ENCODE measurements at places on chromosomes 7 and 10. TPM values are rescaled to one million over a fixed set of nuclear protein-coding genes. Genes with fewer than 3 reads are reported as not detected.

RBM20 gene
- polyA plus RNA-seq, result not detected

CALCR gene
- not detected for polyA plus RNA-seq

TMEM72 gene
- not detected for polyA plus RNA-seq

PRSS2 gene
- not detected for polyA plus RNA-seq

SLC18A3 gene
- not detected for polyA plus RNA-seq

SLC16A12 gene
- not detected for polyA plus RNA-seq

DNA sequence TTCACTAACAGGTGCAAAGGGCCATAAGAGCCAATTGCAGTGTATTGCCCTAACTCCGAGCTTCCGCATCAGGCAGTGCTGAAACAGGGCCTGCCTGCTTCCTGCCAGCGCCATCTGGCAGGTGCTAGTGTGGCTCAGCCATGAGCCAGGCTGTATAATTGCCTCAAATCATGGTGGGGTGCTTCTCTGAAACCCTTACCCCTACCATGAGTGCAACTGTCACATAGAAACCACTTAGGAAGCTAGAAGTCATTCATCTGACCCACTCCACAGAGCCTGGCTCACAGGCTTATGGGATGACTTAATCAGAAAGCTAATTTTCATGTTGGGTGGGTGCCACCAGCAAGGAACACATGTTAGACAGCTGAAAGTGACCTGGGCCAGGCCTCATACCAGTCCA lies 133.3 kb upstream of the LAMB4 start:
- no peak for DNase-seq

- no peak for DNase-seq
Observed at GRCh38 chr10:123808906-123809305, 82.7 kb downstream of the CPXM2 start.

- DNase-seq, result no peak
Observed at GRCh38 chr10:38118072-38118807, 24.1 kb downstream of the ZNF37A start.

DNA sequence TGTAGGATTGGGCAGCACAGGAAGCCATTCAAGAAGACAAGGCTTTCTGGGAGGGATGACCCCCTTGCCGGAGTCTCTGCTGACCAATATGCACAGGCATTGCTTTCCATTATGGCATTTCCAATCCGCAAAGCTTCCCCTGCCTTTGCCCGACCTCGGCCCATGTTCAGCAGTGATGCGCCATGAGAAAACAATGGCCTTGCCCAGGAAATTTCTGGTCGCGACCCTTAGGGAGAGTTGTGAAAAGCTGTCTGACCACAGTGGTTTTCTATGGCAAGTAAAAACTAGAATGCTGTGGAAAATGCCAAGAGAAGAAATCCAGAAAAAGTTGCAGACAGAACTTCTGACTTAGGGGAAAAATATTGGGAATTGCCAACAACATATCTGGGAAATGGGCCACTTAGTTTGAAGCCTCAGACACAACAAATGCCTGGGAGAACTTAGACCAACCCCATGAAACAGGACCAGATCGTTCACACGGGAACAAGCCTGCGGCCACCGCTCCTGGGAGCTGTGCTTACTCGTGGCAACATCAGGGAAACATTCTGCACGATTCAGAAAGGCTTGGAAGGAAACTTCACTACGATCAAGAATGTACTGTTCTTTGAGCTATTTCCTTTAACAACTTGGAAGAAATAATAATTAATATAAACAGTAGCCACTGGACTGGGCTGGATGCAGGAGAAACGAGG lies 512.4 kb downstream of the TNS3 start:
- DNase-seq, result no peak

DNA sequence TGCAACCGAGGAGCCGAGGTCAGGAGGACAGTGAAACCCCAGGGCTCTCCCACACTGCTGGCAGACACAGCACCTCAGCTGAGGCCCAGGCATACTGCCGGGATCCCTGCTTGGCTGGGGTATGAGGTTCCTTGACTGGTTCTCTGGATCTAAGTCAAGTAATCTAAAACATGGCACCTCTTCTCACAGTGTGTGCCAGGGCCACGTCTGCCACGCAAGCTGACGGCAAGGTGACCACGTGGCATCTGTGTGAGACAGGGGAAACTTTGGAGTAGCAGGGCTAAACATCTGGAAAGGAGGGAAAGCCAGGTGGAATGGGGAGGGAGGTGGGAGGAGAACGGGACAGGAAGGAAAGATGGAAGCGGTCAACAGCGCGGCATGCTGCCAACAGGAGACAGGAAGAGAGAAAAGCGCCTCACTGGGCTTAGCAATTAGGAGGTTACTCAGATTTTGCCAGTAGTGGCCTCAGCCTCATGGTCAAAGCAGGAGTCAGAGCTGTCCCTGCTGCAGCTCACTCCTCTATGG lies 103.7 kb downstream of the CXCL12 start:
- no peak for DNase-seq

DNA sequence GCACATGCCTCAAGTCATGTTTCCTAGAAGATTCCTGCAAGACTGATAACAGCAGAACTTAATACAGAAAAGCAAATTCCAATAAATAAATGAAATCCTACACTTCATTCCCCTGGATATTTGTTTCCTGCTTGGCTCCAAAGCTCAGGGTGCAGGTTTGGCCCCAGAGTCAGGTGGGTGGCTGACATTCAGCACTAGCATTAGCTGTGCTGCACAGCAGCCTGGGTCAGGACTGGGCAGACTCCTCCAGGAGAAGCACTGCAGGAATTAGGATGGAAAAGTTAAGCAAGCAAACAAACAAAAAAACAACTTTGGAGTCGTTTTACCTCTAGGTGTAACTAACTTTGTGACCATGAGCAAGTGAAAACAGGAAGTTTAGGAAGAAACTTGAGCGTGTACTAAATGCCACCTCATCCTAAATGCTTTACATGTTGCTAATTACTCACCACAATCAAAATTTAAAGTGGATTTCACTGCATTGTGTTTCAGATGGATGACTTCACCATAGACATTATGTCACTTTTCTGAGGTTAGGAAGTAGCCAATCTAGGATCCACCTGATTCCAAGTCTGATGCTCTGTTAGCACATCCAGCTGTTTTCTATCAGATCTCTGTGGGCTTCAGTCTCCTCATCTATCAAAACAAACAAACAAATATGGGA lies 239.4 kb downstream of the C7orf25 start:
- DNase-seq, result no peak

- no peak for DNase-seq
Observed at GRCh38 chr7:1057416-1058291, 13.3 kb downstream of the GPR146 start.

DNA sequence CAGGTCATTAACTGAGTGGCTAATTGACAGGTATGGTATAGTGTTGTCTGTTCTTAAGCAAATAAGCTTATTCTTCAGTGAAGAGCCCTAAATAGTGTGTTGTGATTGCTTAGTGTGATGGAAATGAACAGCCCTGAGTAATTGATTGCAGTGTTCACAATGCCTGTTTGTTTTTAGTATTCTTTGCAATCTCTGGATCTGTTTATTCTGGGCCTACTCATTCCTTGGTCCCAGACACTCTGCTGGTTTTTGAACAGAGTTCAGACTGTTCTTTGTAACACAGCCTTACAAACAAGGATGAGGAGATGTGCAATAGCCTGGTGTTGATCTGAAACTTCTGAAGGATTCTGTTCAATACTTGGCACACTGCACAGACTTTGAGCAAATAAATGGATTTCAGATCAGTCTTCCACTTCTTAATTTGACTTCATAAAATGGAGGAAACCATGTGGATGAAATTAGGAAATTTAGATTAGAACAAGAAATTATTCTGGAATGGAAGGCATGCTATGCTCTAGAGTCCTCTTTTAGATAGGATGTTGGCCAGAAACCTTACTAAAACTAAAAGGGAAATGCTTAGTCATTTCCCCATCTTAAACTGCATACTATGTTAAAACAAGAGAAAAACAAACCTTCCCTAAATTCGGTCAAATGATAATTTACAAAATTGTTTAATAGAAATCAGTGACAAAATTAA lies 444.2 kb upstream of the SEMA3D start:
- no peak for DNase-seq

GRCh38 chr10:75814014-75814413 lies 382.6 kb downstream of the LRMDA start:
- no peak for DNase-seq

DNA sequence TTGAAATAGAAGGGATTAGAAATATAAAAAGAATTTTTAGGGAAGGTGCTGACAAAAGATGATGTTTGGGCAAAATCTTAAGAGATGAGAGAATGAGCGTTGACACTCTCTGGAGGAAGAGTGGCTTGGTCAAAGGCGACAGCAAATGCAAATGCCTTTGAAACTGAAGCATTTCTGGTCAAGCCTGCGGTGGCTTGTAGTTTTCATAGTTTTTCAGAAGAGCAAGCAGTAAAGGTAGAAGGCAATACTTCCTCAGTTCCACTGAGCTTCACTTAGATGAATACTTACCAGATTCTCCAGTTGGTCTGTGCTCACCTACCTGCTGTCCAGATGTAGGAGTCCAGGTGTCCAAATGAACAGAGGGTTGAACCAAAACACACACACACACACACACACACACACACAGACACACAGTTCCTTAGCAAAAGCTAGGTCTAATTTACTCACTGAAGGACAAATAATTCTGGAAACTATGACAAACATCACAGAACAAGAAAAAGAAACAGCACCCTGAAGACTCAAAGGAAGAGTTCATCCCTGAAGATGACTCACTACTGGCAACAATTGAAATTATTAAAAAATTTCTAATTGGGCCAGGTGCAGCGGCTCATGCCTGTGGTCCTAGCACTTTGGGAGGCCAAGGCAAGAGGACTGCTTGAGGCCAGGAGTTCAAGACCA lies 12.1 kb upstream of the STK17A start:
- no peak for DNase-seq

- DNase-seq, result no peak
Observed at GRCh38 chr7:147096629-147097028, 980.0 kb downstream of the CNTNAP2 start.

GRCh38 chr10:74208997-74209396 lies 58.0 kb downstream of the ADK start:
- no peak for DNase-seq

DNA sequence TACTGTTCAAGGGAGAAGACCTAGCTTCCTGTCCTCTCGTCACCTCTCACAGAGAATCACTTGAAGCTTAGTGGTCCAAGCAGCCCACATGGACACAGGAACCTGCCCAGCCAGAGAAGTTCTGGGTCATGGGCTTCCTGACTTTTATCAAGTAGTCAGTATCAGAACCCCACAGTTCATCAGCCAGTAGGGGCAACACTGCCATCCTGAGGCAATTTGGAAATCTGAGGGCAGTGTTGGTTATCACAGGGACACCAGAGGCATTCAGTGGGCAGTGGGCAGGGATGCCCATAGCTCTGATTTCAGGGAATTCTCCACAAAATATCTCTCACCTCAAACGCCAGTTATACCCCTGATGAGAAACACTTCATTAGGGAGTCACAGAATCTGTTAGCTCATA lies 22.5 kb upstream of the MGAM2 start:
- DNase-seq, result no peak

DNA sequence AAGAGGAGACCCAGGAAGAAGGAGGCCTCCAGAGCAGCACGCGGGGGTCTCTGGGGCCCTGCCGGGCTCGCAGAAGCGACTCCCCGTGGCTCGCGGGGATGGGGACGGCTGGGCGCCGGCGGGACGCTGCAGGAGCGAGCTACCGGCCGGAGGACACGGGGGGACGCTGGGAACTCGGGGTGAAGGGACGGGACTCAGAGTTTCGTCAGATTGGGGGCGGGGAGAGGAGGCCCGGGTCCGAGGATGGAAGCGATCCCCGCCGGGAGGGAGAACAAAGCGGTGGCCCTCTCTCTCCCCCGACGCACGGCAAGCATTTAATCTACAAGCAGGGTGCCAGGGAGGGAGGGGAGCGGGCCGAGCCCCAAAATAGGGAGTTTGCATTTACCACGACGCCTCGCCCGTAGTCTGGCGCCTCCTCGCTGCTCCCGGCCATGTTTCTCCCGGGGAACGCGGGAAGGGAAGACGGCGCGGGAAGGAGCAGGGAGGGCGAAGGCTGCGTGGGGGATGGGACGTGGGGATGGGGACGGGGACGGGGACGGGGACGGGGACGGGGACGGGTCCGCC lies at the start of gene PRTFDC1:
Gene PRTFDC1 (minus strand): TSS at position 464 of the 564 bp plus-strand sequence. CDS start 31 bp downstream, at position 433.
- DNase-seq, result peak; percentile 32

DNA sequence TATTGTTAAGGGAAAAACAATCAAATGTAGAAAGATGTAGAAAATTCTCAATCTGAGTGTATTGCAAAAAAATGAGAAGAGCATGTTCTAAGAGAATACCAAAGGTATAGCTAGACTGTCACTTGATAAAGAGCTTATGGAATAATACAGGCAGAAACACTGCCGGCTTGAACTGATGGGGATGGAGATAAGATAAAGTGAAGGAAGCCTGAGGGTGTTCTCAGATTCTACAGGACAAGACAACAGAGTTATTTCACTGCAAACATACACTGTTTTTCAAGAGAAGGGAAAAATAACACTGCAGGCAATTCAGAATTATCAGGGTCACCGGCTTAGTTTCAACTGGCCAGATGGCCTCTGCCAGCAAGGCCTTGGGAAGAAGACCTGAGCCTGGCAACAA lies 80.0 kb downstream of the ZNF716 start:
- no peak for DNase-seq

DNA sequence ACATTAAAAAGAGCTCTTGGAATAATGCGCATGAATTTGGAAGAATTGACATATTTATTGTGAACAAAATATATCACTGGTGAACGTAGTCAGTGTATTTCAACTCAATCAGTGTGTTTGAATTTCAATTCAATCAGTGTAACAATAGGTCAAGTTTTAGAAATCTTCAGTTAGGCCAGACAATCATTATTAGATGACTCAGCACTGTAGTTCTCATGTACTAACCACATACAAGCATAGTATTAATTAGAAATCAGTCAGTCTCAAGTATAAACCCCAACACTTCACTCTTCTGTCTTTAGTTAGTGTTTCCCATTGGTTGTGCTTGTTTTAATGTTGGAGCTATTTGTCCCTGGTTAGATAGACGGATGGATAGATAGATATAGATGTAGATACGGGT lies 1247.9 kb downstream of the NXPH1 start:
- no peak for DNase-seq

GRCh38 chr10:64733980-64734379 lies 1212.8 kb downstream of the REEP3 start:
- no peak for DNase-seq

- no peak for DNase-seq
Observed at GRCh38 chr10:84348447-84348846, 20.1 kb downstream of the CCSER2 start.

DNA sequence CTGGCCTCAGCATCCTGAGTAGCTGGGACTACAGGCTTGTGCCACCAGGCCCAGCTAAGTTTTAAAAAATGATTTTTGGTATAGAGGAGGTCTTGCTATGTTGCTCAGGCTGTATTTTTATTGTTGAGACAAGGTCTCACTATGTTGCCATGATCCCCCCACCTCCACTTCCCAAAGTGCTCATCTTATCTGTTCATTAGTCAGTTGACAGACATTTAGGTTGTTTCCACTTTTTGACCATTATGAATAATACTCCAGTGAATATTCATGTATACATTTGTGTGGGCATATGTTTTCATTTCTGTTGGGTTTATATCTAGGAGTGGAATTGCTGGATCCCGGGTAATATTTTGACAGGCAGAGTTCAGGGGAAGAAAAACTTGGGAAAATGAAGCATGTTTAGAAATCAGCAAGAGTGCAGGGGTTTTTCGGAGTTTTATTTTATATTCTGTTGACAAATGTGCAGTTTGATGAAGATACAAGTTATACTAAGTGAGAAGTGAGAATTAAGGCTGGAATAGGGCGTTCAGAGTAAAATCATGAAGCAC lies 2.7 kb upstream of the SCD start:
- DNase-seq, result no peak

GRCh38 chr7:33418251-33418701 lies 288.9 kb downstream of the BBS9 start:
- DNase-seq, result no peak
